NCI-H1105 treated with DMSO at 0.1 percent for 48 hours (cell line): ENCODE measurements at places on chromosomes 1 and 21.

GRCh38 chr1:171210355-171210754 is 25.3 kb downstream of the FMO2 start:
- no peak for DNase-seq

DNA sequence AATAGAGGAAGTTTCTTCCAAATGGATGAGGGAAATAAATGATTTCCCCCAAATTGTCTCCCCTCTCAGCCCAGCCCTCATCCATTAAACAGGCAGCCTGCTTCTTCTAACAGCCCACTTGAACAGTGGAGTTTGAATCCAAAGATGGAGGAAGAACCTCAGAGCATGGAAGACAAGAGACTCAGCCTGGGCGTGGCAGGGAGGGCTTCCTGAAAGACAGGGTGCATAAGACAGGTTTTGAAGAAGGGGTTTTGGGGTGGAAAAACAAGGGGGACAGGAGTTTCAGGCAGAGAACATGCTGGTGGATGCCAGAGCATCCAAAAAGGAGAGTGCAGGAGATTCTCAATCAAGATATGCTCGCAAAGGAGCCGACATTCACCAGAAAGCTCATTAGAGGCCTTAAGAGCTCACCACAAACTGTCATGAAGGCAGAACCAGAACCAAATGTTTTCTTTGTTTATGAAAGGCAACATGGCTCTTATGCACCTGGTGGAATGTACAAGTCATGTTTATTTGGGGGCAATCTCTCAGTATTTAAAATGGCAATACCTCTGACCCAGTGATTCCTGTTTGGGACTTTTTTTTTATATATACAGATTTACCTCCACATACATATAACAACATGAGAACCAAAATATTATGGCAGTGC is 26.5 kb upstream of the TSPEAR start:
- DNase-seq = no peak

DNA sequence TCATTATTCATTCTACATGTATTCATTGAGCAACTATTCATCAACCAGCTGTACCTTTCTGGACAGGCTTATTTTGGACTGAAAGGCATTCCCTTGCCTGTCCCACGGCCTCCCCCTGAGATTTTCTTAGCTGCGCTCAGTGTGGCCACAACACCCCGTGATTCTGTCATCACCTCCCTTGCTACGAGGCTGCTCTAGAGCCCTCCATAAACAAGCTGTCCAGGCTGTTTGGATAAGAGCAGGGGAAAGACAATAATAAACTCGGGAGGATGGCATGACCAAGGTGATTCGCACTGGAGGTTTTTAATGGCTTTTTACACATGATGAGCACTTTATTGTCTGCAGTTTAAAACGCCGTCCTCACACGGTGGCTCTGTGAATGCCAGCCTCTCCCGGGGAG is 139.7 kb downstream of the ROR1 start:
- DNase-seq = no peak

DNA sequence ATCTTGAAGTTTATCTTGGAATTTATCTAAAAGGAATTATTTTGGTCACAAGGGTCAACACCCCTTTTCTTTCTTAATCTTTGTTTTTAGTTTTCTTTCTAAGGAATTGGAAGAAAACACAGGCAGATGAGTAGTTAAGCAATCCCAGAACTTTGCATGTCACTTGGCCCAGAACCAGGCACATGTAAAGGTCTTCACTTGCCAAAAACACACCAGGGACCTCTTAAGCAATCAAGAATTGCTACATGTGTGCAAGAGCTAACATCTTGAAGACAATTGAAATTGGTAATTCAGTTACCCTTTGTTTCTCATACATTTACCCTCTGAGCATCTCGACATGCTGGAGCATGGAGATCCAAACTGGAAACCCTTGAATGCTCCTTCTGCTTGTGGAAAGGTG is 114.2 kb downstream of the ZC3H11B start:
- no peak for DNase-seq

- DNase-seq = no peak
These were observed 91.3 kb downstream of the RPE65 start for GRCh38 chr1:68358439-68358838.
